SW 1271 (cell line): ENCODE measurements at places on chromosomes 16 and 17.

GRCh38 chr17:75008373-75008772 is 4.1 kb upstream of the MRPL58 start:
- no peak for DNase-seq

DNA sequence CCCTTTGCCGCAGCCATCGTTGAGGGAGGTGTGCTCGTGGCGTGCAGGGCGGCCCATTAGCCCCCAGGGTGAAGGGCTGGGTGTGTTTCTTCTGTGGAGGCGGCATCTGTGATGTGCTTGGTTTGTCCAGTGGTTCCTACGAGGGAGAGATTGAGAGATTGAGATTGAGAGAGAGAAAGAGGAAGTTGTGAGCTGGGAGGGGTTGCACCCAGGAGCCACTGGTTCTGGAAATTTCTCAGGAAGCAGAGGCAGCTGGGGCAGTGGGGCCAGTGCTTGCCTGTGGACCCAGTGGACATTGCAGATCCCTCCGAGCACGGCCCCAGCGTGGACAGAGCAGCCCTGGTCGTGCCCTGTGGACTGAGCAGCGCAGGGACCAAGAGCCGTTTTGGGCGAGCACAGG is 72.0 kb upstream of the ZNF750 start:
- no peak for DNase-seq

DNA sequence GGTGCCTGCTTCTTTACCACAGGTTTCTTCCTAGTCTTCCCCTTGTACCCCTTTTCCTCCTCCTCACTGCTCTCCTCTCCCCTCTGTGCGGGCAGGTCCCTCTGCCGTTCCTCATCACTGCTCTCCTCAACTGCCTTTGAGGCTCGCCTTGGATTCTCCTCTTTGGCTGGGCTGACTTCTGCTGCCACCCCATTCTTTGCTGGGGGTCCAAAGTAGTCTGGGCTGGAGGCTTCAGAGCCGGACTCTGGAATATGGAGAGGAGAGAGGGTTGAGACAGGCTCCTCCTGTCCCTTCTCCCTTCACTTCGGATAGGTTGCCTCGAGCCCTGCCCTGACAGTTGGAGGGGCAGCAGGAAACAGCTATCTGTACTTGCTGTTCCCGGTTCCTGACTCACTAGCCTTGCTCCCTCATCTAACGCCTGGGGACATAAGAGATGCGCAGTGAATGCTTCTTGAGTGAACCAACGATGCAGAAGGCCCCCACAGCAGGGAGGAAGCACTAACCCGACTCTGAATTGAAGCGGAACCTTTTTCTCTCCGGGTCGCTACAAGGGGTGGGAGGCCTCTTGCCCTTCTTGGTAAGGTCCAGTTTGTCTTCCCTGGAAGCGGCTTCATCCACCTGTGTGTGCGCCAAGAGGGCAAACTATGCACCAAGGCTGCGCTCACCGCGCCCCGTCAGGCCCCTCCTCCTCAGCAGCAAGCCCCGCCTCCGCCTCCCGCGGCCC is 655 bp downstream of the HIRIP3 start:
- peak; percentile 66 for DNase-seq

- DNase-seq: no peak
Observed at GRCh38 chr16:50567651-50568050, 19.5 kb downstream of the NKD1 start.

GRCh38 chr16:2028620-2029220 is 2.0 kb downstream of the NHERF2 start:
- no peak for DNase-seq

GRCh38 chr17:34275881-34276280 is 5.9 kb downstream of the CCL7 start:
- peak; percentile 47 for DNase-seq

DNA sequence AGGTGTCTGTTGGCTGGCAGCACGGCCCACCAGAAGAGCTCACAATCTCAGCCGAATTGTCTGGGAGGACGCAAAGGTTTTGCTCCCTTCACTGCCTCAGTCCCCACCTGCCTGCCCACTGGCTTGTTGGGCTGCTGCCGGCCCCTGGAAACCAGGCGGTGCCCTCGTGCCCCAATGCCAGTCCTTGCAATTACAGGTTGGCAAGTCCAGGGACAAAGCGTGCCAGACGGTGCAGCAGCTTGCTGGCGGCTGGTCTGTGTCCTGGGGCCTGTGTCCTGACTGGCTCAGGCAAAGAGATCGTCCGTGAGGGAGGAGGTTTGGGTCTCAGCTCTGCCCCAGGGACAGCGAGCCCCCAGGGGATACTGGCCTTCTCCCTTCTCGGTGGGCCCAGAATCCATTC is 24.6 kb upstream of the SPNS2 start:
- DNase-seq: no peak

DNA sequence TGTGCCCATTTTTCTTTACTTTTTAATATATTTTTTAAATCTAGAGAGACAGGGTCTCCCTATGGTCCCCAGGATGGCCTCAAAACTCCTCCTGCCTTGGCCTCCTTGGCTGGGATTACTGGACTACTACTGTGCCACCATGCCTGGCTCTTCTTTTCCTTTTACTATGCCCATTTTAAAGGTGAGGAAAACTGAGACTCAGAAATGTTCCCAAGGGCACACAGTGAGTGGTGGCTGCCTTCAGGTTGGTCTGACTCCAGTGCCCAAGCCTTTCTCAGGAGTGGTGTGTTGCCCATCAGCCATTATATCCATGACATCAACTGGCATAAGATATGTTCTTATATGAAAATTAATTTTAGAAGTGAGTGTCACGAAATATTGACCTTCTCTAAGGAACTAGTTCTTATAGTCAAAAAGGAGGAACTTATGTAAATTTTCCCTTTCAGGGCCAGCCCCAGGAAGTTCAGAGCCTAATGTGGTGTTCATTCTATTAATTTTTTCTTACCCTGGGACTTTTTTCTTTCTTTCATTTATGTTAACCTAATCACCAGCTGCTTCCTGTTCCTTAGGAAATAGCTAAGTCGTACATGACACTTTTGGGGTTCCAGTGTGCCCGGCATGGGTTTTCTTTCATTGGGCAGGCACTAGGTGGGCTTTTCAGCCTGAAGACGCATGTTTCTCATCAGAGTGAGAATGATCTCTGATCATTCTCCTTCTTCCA is 17.9 kb upstream of the SPN start:
- no peak for DNase-seq

DNA sequence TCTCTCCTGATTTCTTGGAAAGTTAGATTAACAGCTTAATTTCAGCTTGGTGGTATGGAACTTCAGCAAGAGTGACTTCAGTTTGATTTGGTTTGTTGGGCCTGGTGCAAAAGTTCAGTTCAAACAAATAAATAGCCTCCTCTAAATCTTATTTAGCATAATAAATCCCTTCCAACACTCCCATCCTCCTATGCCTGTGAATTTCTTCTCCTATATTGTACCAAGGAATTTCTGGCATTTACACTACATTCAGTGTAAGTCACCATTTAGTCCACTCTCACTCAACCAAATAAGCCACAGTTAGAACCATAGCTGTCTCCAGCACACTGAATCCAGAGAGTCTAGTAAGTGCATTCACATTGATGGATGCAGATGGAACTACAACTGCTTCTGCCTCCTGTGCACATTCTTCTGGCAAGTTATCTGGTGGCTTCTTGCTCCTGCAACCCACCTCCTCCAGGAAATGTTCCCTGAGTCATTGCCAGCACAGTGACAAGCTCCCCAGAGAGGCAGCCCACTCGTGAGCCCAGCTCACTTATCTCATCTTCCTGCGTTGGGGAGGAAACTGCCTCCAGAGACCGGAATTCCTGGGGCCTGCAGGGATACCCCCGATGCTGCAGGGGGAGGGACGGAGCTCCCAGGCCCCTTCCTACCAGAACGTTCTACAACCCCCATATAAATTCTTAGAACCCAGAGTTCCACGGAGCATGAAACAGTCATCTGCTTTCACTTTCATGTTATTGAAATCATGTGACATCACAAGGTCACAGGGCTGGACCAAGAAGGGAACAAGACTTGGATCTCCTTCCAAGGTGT is 318.3 kb downstream of the PHKB start:
- no peak for DNase-seq

DNA sequence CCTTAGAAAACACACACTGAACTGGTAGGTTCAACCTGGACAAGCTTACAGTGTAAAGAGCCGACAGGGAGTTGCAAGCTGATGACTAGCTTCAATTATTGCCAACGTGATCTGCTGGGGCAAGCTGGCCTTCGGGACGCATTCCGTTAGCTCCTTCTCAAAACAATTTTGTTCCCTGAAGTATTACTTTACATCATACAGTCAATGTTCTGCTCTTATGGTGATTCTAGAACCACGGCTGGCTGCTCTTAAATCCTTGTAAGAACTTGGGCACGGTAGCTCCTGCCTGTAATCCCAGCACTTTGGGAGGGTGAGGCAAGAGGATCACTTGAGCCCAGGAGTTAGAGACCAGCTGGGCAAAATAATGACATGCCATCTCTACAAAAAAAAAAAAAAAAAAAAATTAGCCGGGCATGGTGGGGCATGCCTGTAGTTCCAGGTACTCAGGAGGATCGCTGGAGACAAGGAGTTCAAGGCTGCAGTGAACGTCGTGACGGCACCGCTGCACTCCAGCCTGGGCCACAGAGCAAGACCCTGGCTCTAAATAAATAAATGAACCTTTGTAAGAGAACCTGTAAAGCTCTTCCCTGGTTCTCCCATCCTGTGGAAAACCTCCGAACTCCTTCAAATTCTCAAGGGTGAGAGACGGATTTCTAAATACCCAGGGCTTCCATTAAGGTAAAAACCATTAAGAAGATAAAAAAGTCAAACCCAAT is 2.0 kb downstream of the CDIP1 start:
- DNase-seq: no peak

DNA sequence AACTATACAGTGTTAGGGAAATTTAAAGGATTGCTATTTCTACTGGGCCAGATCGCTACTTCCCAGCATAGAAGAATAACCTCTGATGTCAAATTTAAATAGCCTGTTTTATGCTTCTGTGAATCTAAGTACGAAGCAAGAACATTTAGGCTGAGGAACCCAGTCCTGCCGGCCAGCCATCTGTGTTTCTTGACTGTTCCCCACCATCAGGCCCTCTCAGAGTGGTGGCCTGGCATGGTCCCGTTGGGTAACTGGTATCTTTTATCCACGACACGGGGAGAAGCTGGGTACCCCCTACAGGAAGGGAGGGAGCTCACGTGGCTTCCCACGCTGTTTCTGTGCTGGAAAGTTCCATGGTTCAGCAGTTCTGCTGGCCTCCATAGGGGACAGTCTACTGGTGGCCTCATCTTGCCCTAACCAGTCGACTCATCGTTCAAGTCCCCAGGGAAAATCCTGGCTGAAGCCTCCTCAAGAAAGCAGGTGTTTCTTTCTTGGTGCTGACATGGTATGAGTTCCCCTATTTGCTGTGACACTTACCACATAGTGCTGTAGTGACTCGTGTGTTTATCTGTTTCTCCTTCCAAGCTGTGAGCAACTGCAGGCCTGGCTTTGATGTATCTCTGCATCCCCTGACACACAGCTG is 201.7 kb upstream of the NLRP1 start:
- no peak for DNase-seq
